ENCODE measurements at places on chromosomes 11 and 22.

- no peak for DNase-seq
These were observed 488.5 kb downstream of the SOX6 start for GRCh38 chr11:15867871-15868270.

DNA sequence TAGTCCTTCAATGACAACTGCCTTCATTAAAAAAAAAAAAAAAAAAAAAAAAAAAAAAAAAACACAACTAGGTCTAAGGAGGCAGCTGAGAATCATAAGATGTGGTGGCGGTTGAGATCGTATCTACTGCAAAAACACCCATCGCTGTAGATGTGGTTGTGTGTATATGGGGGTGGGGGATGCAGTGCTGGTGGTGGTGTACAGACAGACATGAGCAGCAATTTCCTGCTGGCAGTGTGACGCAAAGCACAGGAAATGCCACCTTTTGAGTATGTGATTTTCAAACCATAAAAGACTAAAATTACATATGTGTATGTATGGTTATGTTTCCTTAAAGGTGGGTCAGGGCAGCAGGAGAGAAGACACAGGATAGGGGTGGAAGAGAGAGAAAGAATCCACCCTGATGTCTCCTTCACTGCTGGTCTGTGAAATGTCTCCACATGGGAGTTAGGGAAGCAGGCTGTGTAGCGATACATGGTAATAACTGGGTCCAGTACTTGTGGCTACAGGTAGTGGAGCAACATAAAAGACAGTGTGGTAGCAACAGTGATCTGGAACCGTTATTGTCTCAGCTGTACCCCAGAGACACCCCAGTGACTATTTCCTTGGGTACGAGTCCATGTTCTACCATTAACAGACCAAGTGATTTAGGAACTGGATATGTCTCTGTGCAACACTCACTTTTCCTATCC lies 57.9 kb downstream of the SYTL2 start:
- DNase-seq, result no peak

- no peak for DNase-seq
These were observed 56.7 kb downstream of the PHF21B start for GRCh38 chr22:44952863-44953746.

DNA sequence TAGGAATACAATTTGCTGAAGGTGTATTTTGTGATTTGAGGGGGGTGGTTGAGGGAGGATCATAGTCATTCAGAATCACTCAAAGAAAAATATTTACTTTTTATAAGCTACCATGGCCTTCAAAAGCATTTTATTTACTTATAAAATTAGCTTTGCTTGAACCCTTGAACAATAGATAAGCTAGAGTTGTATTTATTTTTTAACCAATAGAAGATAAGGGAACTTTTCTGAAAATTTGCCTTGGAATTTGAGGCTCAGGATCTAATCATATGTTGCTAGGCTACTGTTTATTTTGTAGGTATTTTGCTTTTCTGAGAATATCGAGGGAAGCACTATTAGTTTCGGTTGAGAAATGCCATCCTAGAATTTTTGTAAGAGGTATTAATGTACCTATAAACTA lies 82.1 kb downstream of the EMSY start:
- no peak for DNase-seq

GRCh38 chr11:123822599-123822998 lies 16.4 kb upstream of the OR6M1 start:
- no peak for DNase-seq

- no peak for DNase-seq
These were observed 373.9 kb upstream of the FAT3 start for GRCh38 chr11:91850533-91851275.

- no peak for DNase-seq
These were observed 592.4 kb downstream of the TBC1D22A start for GRCh38 chr22:47354668-47355387.

DNA sequence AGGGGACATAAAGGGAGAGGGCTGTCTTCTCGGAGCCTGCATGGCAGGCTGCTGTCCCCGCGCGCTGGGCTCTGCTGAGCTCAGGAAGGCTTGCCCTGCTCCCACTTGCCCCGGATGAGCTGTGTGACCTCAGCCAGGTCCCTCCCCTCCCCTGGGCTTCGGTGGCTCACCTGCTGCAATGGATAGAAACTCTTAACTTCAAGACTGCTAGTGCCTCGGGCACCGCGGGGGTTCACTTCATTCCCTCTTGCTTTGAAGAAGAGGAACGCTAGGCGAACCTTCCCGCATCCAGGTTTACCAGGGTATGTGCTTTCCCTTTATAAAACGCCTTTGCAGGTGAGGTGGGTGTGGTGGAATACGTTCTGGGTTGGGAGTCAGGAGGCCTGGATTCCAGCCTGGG lies 115.0 kb downstream of the PHF21B start:
- no peak for DNase-seq

DNA sequence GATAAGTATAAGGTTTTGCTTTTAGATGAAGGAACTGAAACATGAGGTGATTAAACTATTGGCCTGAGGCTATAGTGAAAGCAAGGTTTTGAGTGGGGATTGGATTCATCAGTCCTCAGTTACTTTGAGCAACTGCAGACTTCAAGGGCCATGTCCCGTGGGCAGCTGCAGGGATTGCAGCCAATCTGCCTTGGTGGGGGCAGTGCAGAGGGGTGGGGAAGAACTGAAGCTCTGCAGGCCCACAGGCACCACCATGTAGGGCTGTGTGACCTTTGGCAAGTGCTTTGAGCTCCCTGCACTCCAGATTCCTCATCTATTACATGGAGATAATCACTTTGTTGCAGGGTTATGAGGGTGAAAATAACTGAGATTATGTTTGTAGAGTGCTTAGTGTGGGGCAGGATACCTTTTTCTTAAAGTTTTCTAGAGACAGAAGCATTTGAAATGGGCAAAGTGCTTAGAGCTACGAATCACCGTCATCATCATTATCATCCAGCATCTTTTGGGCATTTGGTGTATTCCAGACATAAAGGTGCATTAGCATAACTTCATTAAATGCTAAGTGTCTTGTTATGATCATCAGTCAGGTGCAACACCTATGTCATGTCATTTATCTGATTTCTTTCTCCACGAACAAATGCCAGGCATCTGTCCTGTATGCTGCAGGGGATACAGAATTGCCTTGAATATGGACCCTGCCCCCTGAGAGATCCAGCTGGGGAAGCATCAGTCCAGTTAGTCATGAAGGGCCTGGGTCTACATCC lies 72.1 kb upstream of the TENM4 start:
- DNase-seq, result no peak

DNA sequence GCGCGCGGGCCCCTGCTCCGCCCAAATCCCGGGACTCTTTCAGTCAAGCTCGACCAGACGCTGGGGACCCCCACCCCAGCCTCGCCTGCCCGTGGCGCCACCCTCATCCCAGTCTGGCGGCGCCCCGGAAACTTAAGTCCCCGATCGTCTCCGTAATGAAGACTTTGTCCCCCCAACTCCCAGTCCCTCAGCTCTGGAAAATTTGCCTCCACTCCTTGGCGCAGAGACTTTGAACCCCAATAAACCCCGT lies 348 bp downstream of the PLCB3 start:
- no peak for DNase-seq

DNA sequence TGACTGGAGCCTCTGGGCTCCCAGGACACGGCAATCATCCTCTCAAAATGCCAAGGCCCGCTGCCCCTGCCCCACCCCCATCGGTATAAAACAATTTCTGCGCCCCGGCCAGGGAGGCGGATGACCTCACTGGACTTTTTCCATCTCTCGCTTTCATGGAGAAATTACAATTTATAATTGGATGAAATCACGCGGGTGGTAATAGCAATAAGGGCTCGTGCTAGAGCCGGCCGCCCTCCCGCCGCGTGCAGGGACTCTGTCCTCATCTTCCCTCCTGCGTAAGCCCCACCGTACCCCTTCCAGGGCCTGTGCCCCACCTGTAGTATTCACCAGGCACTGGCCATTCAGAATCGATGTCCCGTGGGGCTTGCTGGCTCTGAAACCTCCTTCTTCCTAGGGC lies 64.5 kb downstream of the MACROD1 start:
- DNase-seq, result no peak

DNA sequence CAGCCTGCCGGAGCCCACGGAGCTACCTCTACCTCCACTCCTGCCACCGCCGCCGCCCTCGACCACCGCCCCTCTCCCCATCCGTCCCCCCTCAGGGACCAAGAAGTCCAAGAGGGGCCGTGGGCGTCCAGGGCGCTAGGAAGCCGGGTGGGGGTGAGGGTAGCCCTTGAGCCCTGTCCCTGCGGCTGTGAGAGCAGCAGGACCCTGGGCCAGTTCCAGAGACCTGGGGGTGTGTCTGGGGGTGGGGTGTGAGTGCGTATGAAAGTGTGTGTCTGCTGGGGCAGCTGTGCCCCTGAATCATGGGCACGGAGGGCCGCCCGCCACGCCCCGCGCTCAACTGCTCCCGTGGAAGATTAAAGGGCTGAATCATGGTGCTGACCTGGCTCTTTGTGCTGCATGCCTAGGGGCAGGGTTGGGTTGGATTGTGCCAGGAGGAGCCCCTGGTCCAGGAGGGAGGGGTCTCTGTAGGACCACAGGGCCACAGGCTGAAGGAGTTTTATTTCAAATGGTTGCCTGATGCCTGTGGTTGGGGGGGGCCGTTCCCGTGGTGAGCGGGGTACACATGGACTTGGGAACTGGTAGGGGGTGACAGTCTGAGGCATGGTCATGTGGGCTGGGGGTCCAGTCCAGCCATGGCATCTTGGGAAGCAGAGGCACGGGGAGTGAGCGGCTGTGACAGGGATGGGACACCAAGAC lies 2.3 kb downstream of the PTPRCAP start:
- no peak for DNase-seq

DNA sequence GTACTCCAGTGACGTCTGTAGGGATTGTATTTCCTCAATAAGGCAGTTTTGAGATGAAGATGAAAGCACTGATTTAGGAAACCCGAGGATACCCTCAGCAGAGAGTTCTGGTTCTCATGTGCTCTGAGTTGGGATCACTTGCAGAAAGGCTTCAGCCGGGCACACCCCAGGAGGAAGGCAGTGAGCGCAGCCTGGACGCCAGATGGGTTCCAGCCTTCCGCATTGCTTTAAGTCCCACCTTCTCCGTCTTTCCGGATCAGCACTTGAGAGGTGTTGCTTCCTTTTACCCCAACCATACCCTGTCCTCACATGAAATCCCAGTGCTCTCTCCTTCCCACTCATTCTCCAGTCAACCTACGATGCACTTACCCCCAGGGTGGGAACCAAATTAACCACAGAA lies 239.5 kb upstream of the CADM1 start:
- no peak for DNase-seq

- no peak for DNase-seq
These were observed 424.4 kb downstream of the TMEM135 start for GRCh38 chr11:87462171-87462570.

- DNase-seq, result peak; percentile 71
These were observed 52.4 kb upstream of the CDON start for GRCh38 chr11:126115127-126115495.

DNA sequence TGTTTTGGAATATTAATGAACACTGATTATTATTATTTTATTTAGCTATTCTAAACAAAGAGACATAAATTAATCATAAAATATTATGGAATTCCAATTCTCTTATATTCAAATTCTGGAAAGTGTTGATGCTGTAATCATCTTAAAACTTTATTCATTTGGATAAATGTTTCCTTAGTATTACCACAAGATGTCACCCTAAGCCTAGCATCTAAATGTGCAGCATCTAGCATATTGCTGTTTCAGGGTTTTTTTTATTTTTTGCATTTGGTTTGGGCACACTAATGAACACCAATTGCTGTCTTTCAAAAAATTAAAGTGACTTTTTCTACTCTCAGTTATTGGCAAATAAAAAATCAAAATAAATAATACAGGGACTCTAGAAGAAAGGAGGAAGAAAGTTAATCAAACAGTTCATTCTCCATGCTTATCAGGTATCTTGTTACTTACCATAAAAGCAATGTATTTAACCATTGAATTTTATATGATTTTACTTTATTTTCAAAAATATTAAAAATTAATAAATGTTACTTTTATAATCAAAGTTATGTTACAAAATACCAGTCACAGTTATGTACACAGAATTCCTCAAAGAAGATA lies 31.8 kb downstream of the DLG2 start:
- DNase-seq, result no peak

- DNase-seq, result no peak
These were observed 16.5 kb downstream of the NAV2 start for GRCh38 chr11:19729141-19729540.

DNA sequence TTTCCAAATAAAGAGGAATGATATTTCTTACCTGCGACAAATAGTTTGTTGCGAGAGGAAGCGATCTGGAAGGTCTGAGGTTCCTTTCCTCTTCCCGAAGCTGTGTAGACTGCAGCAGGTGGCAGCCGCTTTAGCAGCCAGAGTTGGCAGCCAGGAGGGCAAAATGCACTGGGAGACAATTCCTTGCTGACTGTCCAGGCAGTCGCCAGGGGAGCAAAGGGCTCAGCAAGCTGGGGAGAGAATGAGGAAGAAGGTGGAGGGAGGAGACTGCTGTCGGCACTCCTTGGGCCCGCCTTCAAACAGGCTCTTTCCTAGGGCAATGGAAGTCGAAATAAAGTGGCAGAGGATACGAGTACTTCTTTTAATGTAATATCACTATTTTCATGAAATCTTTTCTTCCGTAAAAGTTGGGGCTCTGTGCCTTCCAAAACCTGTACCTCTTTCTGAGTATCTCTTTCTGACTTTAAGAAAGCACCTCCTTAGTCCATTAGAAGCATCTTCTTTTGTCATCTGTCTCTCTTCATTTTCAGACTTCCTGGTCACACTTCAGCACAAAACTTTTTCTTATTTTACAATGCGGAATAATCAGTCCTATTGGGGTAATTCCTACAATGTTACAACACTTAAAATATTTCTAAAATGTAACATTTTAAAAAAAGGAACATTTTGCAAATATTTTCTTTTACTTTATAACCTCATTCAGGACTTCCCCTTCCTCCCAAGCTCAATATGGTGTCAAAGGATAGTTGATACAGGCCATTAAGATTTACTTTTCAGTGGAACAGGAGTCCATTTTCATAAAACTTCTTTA lies at the start of gene IL18:
Gene IL18 (minus strand): TSS at position 220 of the 811 bp plus-strand sequence. CDS start 9,041 bp downstream, outside the sequence.
- no peak for DNase-seq

DNA sequence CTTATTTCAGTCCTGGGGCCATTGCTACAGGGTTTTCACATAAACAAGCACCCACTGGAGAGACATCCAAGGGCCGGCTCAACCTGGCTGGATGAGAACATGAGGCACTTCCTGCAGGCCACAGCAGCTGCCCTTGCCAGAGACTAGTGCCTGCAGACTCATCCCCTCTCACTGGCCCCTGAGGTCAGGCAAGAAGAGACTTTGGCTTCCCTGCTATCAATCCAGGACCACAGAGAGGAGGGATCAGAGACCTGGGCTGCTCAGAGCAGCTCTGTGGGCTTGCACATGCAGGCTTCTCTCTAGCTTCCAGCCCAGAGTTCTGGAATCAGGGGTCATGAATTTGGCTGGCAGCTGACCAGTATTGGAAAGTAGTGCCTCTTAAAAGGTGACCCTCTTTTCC lies 79.5 kb downstream of the CABIN1 start:
- DNase-seq, result no peak

DNA sequence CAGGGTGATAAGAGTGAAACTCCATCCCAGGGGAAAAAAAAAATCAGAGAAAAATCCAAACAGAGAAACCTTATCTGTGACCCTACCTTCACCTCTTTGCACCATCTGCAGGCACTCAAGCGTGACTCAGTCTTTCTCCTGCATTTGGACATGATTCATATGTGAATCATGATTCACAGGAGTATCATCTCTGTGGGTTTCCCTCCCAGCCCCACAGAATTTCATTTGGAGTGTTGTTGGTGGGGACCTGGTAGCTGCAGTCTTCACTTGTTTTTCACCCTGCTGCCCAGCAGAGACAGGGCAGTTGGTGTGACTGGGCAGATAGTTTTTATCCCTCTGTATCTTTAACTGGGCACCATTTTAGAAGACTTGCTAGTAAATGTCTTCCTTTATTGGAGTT lies 75.7 kb downstream of the DEPDC5 start:
- DNase-seq, result no peak
